Stimulated activated CD8-positive, alpha-beta memory T cell treated with anti-CD3 and anti-CD28 coated beads, Interleukin-7, amount 100 ng/mL, for 1 hour (primary cell): ENCODE measurements at places on chromosomes 7 and 10.

GRCh38 chr7:78634093-78634492 lies 819.4 kb downstream of the MAGI2 start:
- no peak for DNase-seq

GRCh38 chr7:22872096-22872807 lies 49.6 kb upstream of the TOMM7 start:
- no peak for DNase-seq

DNA sequence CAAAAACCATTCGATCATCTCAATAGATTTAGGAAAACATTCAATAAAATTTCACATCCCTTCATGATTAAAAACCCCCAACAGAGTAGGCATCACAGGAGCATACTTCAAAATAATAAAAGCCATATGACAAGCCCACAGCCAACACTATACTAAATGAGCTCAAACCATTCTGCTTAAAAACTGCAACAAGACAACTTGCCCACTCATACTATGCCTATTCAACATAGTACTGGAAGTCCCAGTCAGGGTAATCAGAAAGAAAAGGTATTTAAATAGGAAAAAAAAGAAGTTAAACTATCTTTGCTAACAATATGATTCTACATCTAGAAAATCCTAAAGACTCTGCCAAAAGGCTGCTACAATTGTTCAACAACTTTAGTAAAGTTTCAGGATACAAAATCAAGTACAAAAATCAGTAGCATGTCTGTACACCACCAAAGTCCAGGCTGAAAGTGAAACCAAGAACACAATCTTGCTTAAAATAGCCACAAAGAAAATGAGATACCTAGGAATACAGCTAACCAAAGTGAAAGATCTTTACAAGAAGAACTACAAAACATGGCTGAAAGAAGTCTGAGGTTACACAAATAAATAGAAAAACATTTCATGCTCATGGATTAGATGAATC lies 882.6 kb downstream of the GRM8 start:
- DNase-seq = no peak

DNA sequence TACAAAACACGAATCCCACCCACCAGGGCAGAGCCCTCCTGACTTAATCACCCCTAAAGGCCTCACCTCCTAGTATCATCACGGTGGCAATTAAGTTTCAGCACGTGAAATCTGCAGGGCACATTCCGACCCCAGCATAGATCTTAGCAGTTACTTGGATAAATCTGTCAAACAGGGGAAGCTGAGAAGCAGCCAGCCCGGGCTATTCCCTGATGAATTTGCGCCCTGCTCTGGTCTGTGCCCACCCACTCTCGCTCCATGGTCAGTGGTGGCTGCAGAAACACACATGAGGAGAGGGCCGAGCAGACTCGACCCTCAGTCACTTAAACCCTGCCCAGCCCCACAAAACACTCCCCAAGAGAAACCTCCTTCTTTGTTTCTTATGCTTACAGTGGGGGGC lies 28.7 kb downstream of the INSIG1 start:
- no peak for DNase-seq

GRCh38 chr10:12350167-12350872 lies 973 bp downstream of the CAMK1D start:
- DNase-seq = peak; percentile 13

- no peak for DNase-seq
Observed at GRCh38 chr7:121076350-121077164, 88.0 kb downstream of the CPED1 start.

- DNase-seq = no peak
Observed at GRCh38 chr10:75239096-75239790, 3.5 kb upstream of the COMTD1 start.

GRCh38 chr7:28749638-28750037 lies 208.5 kb downstream of the TRIL start:
- DNase-seq = no peak

DNA sequence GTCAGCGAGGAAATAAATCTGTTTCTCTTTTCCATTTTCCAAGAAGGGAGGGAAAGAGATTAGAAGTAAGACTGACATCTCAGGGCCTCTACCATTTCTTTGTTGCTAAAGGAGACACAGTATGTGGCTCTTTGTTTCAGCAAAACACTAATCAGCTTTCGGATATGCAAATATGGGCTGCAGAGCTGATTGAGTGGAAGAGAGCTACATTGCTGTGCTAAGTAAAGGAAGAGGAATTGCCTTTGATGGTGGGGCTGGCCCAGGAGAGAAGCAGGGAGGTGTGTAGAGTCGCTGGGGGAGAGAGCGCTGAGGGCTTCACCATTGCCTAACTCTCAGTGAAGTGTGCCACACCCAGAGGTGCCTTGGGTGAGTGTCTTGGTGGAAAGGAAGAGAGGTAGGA lies 284.8 kb downstream of the SDK1 start:
- no peak for DNase-seq

- DNase-seq = no peak
Observed at GRCh38 chr7:17206349-17206905, 92.0 kb upstream of the AHR start.

DNA sequence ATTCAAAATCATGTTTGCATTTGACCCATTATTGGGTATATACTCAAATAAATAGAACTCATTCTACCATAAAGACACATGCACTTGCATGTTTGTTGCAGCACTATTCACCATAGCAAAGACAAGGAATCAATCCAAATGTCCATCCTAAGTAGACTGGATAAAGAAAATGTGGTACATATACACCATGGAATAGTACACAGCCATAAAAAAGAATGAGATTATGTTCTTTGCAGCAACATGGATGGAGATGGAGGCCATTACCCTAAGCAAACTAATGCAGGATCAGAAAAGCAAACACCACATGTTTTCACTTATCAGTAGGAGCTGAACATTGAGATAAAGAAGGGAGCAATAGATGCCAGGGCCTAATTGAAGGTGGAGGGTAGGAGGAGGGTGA lies 12.0 kb upstream of the HHEX start:
- no peak for DNase-seq

DNA sequence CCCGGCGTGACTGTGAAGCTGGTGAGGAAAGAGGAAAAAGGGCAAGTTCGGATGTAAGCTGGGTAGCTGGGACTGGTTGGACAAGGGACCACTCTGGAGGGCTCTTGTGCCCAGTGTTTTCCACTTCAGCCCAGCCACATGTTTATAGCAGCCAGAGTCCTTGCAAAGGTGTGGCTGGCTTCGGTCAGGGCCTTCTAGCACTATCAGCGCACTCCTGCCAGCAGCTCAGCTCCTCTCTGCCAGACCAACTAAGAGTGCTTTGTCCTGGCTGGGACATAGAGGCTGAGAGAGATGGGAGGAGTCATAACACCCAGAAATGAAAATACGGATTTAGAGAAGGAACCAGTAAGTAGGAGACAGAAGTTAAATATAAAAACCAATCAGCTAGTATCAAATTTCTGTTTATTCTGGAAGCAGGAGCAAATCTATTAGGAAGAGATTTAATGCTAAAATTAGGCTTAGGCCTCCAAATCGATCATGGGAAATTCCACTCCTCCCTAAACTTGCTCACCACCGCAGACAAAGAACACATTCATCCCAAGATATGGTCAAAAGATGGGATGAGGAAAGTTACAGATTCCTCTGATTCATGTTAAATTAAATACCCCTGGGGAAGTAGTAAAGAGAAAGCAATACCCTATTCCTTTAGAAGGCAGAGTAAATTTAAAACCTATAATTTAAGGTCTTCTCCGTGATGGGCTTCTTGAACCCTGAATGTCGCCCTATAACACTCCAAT lies 135.0 kb downstream of the RALA start:
- no peak for DNase-seq

DNA sequence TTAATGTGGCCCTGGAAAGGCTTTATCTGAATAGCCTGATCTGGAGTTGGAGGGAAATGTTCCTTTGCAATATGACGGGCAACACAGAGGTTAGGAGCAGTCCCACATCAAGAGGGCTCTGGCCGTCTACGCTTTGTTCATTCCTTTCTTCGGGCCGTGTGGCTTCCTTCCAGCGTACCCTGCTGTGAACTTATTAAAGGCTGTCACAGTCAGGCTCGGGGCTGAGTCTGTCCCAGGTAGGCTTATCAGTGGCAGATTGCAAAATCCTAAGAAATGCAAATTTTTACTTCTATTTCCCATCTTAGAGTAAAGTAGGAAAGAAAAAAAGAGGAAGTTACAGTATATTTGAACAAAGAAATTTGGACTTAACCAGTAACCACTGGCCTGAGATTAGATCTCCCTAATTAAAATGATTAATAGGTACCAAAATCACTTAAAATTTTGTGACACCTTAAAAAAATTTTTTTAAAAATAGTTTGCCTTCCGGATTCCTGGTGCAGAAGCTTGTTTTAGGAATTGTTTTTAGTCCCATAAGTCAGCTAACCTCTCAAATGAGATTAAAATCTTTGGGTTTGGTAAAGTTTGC lies 453.1 kb upstream of the MKI67 start:
- DNase-seq = no peak

DNA sequence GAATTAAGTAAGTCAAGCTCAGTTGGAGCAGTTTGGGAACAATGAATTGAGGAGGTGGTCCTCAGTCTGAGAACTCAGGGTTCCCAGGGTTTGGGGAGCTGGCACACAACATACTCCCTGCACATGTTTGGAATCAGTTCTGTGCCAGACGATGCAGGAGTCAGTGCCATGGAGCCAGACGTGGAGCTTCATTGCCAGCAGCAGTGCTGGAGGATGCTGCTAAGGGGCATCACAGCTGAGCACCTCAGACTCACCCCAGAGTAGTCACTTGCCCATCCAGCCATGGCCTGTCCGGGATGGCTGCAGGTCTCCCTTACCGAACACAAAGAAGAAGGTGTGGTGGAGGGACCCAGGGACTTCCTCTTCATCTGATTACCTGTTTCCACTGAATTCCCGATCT lies 7.9 kb downstream of the GIMAP5 start:
- DNase-seq = no peak

DNA sequence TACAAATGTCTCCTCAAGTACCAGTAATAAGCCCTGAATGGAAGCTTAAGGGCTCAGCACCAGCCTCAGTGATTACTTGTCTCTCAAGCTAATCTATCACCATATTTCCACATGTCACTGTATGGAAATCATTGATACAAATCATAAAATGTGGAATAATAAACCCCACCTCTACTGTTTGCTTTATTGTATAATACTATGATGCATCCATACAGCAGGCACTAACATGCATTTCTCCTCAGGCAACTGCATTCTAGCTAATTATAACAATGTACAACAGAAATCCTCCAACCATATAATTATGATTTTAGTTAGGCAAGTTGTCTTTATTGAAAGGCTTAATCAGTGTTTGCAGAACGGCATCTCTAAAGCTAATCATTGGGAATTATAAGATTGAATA lies 26.2 kb downstream of the CRPPA start:
- DNase-seq = no peak
